M059J (cell line): ENCODE measurements at places on chromosomes 1 and 21. TPM values are rescaled to one million over a fixed set of nuclear protein-coding genes. Genes with fewer than 3 reads are reported as not detected.
A peak's percentile ranks its signal among the peaks of the same experiment; 100 is the strongest.

DNA sequence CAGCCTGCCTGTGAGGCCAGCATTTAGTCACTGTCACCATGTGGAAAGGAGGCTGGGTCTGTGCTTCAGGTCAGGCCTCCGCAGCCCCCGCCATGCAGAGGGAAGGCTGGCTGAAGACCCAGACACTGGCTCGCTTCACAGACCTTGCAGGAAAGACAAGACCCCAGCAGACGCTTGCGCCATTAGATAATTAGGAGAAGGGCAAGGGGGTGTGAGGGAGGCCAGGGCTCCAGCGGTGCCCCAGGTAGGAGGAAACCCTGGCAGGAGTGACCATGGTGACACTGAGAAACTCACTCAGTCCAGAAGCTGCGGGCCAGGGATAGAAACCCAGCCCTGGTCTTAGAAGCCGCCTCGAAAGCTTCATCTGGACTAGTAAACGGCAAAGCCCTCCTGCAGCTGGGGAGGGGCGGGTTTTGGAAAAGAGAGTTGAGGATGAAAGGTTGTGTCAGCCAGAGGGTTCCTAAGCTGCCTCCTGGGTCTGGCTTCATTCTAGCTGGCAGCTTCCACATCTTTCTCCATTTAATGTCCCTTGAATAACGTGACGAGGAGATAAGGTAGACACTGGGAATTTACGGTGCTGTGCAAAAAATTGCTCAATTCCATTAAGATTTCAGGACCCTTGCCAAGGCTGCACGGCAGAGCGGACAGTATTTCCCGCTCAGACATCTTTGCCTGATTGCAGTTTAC is 294.1 kb upstream of the VAMP3 start:
- DNase-seq, result no peak

The TMPRSS2 gene
- 2.3 and 5.5 TPM in 2 replicates for total RNA-seq

The RGS18 gene
- not detected in 2 replicates for total RNA-seq

The PRAMEF8 gene
- total RNA-seq, result not detected in 2 replicates

GRCh38 chr1:154730259-154730658 is 122.3 kb upstream of the ADAR start:
- peak; percentile 93 for DNase-seq

The F13B gene
- total RNA-seq, result not detected in 2 replicates

The GJA9 gene
- not detected in 2 replicates for total RNA-seq

GRCh38 chr1:59814180-59814900 is 409 bp upstream of the HOOK1 start:
- peak; percentile 57 for DNase-seq

- DNase-seq, result peak; percentile 31
Measured at GRCh38 chr1:154575951-154576566, 8.5 kb downstream of the CHRNB2 start.

DNA sequence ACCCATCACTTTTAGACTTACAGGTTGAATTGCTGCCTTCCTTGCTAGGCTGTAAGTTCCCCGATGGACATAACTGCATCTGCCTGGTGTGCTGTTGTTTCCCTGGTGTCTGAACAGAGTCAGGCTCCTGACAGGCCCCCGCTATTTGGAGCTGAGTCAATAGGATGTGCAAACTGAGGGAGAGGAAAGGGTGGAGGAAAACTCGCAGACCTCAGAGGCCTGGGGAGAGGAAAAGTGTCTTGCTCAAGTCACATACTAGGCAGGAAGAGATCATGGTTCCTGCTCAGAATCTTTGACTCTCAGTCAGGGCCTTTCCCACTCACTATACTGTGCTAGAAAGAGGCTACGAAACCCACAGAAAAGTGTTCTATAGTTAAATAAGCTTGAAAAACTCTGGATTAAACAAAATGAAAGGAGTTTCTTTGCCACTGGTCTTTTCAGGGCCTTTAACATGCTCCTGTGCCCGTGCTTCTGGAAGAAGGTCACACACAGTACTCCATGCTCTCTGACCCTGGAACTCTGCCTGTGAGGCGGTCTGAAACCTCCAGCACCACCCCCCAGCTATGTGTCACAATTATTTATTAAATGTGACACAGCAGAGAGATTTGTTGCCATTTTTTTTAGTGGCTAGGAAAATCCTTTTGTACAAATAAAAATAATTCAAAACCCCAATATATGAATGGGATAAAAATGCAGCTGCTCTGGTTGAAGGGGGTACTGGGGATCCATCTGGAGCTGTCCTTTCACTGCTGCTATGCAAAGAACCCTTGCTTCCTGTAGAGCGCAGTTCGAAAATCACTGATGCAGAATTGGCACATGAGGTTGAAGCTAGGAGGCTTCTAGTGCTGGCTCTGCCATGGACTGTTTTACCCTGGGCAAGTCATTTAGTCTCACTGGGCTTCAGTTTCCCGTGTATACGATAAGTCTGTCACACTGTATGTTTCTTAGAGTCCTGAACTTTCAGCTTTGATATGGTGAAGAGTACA is 20.1 kb upstream of the CDCP2 start:
- DNase-seq, result no peak

The RIPK4 gene
- 13.1 and 20.5 TPM in 2 replicates for total RNA-seq

The HSD3B1 gene
- total RNA-seq, result not detected in 2 replicates

DNA sequence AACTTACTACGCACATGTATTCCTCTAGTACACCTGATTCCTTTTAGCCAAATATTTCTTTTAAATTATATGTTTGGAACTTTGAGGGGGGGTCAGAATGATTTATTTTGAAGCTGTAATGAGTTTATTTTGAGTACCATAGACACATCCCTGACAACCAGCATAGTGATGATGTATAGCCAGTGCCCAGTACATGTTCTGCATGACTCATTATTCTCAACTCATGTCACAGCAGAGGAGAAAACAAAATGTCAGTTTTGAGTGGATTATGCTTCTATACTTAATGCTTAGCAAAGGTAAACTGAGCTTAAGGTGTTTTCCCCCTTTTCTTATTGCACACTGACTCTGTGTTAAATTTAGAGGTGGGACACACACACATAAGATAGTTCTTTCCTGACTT is 22.4 kb upstream of the LEPR start:
- no peak for DNase-seq

GRCh38 chr1:65429806-65430205 is 9.3 kb downstream of the LEPR start:
- DNase-seq, result peak; percentile 94

GRCh38 chr1:242425232-242425631 is 99.3 kb downstream of the PLD5 start:
- DNase-seq, result peak; percentile 51

- peak; percentile 92 for DNase-seq
Measured at GRCh38 chr1:11907275-11908094, 18.7 kb downstream of the KIAA2013 start.

GRCh38 chr1:57897581-57897980 is 473.7 kb upstream of the DAB1 start:
- no peak for DNase-seq

- peak; percentile 88 for DNase-seq
Measured at GRCh38 chr1:110477041-110477440, 26.1 kb downstream of the PROK1 start.

- DNase-seq, result no peak
Measured at GRCh38 chr1:110120960-110121561, 8.8 kb downstream of the UBL4B start.

DNA sequence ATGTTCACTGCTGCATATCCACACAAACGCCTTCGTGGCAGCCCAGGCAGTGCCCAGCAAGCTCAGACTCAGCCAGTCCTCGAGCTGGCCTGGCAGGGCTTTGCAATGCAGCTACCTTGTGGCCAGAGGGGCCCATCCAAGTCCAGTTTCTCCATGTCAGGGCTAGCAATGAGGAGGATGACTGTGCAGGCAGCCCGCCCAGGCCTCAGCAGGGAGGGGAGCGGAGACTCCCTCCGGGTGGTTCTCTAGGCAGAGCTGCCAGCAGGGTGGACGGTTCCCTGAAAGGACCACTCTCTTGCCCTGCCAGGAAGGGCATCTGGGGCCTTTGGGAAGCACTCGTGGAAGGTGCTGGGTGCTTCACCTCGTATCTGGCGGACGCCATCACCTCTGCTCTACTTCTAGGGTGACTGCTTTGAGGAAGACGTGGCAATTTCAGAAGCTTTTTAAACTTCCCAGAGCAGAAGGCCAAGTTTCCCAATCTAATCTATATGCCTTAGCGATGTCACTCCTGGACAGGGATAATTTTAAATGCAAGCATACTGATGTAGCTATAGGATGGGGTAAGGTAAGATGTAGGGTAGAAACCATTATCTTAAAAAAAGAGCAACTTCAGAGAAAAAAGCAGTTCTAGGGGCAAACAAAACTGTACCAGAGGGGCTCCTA is 56.2 kb downstream of the RUNX1 start:
- peak; percentile 46 for DNase-seq

The SLC16A4 gene
- 30.0 and 47.6 TPM in 2 replicates for total RNA-seq

DNA sequence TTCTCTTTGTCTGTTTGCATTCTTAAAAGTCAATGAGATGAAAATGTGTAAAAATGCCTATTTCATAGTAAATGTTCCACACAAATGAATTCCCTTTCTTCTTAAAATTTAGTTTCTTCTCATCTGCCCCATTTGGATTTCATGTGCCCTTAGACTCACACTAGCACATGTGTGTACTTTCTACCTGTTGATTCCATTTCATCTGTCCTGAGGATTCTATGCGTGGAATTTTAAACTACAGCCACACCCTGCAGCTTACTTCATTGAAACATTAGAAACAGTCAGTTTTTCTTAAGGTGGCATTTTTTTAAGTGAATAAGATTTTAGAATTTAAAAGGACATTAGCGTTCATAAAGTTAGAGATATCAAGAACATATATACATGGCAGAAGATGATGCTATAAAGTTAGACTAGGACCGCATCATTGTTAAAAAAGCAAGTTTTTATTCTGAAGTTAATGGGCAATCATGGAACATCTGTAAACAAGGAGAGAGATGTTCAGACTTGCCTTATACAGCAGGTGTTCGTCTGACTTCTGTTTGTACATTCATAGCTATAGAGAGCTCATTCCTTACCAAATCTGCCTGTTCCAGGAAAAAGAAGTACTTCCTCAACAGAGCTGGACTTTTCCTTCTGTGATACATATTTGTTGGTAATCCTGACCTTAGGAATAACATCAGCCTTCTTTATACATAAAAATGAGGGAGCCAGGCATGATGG is 3.9 kb upstream of the TUT4 start:
- DNase-seq, result no peak

- no peak for DNase-seq
Measured at GRCh38 chr1:215890438-215890837, 323.3 kb downstream of the KCTD3 start.

DNA sequence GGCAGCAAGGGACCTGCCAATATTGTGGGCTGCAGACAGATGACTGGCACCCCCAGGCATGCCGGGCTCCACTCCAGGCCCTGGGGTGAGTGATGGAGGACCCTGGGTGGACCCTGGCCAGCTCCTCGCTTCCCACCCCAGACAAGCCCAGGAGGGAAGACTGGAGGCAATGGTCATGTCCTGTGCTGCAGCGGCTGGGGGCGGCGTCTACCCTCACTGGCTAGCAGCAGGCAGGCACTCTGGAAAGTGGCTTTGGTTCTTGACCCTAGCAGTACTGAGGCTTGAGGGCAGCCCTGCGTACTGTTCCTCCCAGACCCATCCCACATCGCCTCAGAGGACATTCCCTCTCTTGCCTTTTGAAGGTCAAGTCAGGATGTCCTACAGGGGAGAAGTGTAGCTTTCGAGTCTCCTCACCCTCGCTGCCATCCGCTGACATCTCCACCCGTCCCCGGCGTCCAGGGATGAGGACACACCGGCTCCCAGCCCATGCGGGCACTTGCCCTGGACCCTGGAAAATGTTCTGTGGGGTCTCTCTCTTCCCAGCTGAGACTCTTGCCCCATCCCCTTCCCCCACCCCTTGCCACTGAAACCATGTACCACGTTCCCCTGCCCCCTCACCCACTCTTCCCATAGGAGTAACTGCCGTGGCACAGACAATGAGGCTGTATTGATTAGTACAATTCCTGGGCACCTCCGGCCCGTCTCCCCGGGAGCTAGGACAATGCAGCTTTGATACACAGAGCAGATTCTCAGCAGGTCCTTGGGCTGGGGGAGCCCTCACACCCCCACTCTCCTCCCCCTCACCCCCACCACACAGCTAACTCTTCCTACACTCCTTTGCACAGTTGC is 15.0 kb downstream of the SLC6A9 start:
- DNase-seq, result no peak

DNA sequence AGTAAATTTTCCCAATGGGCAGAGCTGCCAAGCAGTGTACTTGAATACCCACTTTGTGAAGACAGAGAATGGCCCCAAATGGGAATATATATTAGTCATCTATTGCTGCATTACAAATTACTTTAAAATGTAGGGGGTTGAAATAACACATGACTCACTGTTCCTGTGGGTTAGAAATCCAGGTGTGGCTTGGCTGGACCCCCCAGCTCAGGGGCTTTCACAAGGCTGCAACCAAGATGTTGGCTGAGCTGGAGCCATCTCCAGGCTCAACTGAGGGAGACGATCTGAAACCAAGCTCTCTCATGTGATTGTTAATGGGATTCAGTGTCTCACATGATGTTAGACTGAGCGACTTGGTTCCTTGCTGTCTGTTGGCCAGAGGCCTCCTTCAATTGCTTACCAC is 33.4 kb upstream of the ARHGAP29 start:
- DNase-seq, result peak; percentile 90

GRCh38 chr21:44301961-44302406 is 2.1 kb downstream of the PFKL start:
- DNase-seq, result no peak

GRCh38 chr1:231827337-231828105 is 200.9 kb downstream of the DISC1 start:
- DNase-seq, result peak; percentile 91

The TINAGL1 gene
- 15.3 and 26.1 TPM in 2 replicates for total RNA-seq

DNA sequence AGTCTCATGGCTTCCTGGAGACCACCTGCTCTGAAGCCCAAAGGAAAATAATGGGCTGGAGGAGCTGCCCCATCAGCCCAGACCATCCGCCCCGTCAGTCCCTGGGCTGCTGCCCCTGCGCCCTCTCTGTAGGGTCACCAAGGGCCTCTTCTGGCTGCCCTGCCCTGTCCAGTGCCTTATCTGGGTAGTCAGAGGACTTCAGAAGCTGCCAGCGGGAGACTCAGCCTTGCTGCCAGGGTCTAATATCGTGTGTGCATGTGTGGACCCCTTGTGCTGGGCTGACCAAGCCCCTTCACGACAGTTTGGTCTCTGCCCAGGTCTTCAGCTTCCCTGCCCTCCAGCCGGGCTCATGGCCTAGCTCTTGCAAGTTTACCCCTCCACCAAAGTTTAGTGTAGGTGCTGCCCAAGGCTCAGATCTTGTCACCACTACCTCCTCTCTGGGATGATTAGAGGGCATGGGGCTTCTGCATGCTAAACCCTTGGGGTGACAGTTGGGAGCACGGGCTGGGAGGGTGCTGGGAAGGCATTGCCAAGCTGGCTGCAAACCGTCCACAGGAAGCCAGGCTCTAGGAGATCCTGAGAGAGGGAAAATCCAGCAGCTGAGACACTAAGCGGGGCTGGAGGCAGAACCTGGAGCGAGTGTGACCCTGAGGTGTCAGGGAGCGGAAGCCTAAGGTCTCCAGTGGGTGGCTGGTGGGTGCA is 20.6 kb downstream of the NENF start:
- DNase-seq, result no peak

The MANEAL gene
- 6.5 and 7.2 TPM in 2 replicates for total RNA-seq

The KLF17 gene
- total RNA-seq, result 0.37 and 0.64 TPM in 2 replicates
